ENCODE measurements at places on chromosomes 6 and 20.

- DNase-seq: no peak
These were observed 593.5 kb downstream of the MMUT start for GRCh38 chr6:48869595-48869994.

GRCh38 chr6:17022604-17023003, 79.2 kb upstream of the STMND1 start:
- no peak for DNase-seq

GRCh38 chr6:109311471-109311870, 70.8 kb downstream of the CD164 start:
- DNase-seq: no peak

DNA sequence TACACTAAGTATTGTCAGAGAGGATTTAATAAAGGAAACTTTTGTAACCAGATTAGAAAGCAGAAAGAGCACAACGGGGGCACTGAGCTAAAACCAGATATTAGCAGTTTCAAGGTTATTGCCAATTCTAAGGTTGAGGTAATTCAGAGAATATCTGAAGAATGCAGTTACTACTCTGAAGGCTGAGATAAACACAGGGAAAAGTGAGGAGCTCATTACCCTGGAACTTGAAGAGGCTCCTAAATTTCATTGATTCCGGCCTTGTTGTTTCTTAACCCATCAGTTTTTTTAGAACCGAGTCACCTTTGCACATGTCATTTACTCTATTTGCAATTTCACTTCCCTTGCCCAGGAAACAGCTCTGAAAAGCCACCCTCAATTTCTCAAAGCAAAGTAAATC, 72.4 kb upstream of the BTBD3 start:
- DNase-seq: no peak

DNA sequence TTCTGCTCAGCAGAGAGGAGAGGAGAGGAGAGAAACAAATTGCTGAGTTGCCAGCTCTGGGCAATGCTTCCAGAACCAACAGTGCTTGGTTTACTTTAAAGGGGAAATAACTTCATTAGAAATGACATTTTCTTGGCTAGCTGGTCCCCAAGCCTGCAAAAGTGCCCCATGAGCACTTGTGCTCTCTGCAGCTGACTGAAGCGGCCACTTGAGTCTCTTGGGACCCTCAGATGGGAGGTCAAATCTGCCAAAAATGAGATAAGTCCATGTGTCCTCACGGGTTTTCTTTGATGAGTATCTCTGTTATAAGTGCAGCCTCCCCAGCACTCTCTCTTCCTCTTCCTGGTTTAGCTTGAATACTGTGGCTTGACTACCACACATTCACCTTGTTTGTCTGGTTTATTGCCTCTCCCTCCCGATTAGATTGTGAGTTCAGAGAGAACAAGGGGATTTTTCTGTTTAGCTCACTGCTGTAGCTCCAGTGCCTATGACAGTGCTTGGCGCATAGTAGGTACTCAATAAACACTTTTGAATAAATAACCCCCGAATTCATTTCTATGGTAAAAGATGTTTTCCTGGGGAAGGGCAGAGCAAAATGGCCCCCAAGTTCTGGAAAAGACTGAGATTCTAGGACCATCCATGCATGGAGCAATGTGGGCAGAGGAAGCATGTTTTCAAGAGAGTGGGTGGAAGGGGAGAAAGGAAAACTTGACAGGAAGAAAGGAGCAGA, 7.0 kb upstream of the RIN2 start:
- DNase-seq: no peak

GRCh38 chr20:878511-879307, 37.4 kb downstream of the ANGPT4 start:
- no peak for DNase-seq

DNA sequence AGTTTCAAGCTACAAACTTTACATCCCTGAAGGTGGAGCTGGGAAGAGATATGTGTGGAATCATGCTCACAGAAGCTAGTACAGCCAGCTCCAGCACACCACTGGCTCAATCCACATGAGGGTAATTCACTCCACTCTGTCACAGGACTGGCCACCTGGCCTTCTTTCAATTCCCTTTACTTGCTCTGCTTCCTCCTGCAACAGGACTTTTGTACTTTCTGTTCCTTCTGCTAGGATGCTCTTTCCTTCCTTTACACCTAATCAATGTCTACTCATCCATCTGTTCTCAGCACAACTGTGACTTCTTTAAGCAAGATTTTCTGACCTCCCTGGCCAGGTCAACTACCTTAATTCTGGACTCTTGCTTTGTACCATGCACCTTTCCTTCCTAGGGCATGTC, 39.4 kb upstream of the MYB start:
- no peak for DNase-seq

DNA sequence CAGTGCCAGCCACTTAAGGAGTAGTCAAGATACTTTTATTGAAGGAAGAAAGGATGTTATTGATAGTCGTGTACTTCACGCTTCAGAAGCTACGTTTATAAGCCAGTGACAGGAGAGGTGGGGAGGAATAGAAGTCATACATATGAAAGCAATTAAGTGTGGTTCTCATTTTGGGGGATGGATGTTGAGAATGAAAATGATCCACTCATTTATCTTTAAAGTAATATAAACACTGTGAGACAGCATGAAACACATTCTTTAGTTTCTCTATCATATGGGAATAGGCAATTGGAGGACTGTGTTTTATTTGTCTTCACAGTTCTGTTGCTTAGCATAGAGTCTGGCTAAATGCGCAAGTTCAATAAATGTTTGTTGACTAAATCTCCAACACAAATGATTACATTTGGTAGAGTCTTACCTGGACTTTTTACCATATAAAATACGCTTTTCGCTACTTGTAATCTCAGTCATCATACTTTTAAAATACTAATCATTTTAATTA, 35.2 kb downstream of the AK9 start:
- DNase-seq: no peak

DNA sequence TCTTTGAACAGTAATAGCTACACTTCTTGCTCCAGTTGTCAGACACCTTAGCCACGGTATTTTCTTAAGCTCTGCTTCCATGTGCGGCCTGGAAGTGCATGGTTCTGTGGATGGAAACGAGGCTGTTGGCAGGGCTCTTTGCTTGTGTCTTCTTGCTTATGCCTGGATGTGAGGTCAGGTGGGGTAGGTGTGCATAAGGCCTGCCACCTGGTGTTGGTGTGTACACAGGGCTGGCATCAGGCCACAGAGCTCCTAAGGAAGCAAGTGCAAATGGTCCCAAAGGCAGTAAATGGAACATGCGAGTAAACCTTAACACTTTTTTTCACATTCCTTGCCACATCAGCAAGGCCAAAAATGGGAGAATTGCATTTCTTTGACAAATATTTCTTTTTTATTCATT, 158.1 kb upstream of the GMDS start:
- DNase-seq: no peak

GRCh38 chr6:107103082-107103481, 12.2 kb downstream of the BEND3 start:
- DNase-seq: no peak

GRCh38 chr20:11080781-11081377, 407.1 kb upstream of the JAG1 start:
- no peak for DNase-seq

DNA sequence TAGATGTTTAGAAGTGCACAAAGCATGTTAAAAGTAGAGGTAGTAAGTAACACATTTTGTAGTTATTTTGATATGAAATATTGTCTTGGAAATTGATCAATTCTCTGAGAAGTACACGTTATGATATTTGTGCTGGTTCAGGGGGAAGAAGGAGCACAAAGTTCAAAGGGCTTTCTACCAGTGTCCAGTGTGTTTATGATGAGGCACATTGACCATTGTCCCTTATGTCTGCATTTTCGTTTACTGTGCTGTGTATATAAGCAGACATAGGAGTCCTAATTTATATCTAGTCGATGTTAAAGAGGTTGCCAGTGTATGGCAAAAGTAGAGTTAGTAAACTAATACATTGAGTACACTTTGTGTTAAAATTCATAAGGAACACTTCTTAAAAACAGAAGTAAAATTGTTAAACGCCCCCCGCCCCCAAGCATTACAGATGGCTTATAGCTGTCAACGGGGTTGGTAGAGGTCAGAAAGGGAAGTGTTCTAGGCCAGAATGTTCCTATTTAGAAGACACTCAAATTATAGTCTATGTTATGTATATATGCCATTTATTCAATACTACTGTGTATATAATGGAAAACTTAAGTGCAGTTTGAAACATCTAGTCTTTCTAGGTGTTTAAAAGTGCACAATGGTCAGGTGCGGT, 13.3 kb upstream of the HMGN4 start:
- DNase-seq: no peak

DNA sequence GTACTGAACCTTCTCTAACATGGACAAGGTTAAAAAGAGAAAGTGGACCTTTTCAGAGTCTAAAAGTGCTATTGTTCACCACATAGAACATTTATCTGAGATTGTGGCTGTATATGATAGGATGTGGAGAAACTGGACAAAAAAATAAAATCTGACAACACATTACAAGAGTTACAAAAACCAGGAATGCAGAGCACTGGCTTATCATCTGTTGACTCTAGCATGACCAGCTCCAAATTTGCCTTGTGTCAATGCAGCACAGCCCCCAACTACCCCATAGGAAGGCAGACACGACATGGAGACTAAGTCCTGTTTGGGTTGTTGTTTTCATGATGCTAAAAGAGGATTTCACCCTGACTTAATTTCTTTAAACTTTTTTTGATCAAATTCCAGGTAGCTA, 436.9 kb upstream of the MARCKS start:
- no peak for DNase-seq

DNA sequence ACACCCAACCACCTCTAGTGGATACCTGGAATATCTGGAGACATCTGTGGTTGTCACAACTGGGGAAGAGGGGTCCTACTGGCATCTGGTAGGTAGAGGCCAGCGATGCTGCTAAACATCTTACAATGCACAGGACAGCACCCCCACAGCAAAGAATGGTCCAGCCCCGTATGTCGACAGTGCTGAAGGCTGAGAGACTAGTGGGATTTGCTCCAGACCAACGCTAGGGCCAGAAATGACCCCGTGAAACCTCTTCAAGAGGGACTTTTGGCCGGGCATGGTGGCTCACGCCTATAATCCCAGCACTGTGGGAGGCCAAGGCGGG, 7.2 kb downstream of the PREX1 start:
- no peak for DNase-seq

DNA sequence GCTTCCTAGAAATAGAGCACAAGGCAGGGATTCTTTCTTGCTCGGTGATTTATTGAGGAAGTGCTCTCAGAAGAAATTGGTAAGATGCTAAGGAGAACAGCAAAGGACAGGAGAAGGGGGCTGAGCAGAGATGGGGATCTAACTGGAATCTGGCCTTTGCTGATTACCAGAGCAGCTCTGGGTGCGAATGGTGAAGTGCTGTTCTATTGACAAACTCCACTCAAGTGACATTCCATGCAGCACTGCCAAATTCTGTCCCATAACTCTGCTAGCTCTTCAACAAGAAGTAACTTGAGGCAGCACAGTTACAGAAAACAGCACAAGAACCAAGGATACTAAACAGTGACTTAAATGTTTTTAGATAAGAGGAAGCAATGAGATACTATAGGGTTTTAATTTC, 13.8 kb upstream of the ANKEF1 start:
- DNase-seq: no peak

DNA sequence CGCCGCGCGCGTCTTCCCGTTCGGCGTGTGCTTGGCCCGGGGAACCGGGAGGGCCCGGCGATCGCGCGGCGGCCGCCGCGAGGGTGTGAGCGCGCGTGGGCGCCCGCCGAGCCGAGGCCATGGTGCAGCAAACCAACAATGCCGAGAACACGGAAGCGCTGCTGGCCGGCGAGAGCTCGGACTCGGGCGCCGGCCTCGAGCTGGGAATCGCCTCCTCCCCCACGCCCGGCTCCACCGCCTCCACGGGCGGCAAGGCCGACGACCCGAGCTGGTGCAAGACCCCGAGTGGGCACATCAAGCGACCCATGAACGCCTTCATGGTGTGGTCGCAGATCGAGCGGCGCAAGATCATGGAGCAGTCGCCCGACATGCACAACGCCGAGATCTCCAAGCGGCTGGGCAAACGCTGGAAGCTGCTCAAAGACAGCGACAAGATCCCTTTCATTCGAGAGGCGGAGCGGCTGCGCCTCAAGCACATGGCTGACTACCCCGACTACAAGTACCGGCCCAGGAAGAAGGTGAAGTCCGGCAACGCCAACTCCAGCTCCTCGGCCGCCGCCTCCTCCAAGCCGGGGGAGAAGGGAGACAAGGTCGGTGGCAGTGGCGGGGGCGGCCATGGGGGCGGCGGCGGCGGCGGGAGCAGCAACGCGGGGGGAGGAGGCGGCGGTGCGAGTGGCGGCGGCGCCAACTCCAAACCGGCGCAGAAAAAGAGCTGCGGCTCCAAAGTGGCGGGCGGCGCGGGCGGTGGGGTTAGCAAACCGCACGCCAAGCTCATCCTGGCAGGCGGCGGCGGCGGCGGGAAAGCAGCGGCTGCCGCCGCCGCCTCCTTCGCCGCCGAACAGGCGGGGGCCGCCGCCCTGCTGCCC, 1.1 kb downstream of the SOX4 start:
- DNase-seq: no peak

DNA sequence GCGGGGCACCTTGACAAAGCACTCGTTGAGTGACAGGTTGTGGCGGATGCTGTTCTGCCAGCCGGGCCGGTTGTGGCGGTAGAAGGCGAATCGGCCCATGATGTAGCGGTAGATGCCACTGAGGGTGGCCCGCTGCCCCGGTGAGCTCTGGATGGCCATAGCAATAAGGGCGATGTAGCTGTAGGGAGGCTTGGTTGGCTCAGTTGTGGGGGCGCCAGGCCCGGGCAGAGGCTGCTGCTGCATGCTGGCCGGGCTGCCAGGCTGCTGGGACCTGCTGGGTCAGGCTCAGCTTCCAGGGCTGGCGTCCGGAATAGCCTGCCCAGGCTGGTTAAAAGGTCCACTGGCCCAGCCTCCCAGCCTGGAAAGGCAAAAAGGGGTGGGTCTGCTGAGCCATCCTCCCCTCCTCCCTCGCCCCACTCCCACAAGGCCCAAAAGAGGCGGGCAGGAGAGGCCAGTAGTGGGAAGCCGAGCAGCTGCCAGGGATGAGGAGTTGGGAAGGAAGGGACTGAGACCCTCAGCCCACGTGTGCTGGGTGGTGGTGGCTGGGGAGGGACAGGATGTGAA, at the start of gene FOXS1:
TSS of gene FOXS1 (minus strand) at position 305 of the 564 bp plus-strand sequence. CDS start at position 243, 62 bp downstream.
- peak; percentile 61 for DNase-seq

- no peak for DNase-seq
These were observed 48.0 kb upstream of the PMEPA1 start for GRCh38 chr20:57757767-57758166.

DNA sequence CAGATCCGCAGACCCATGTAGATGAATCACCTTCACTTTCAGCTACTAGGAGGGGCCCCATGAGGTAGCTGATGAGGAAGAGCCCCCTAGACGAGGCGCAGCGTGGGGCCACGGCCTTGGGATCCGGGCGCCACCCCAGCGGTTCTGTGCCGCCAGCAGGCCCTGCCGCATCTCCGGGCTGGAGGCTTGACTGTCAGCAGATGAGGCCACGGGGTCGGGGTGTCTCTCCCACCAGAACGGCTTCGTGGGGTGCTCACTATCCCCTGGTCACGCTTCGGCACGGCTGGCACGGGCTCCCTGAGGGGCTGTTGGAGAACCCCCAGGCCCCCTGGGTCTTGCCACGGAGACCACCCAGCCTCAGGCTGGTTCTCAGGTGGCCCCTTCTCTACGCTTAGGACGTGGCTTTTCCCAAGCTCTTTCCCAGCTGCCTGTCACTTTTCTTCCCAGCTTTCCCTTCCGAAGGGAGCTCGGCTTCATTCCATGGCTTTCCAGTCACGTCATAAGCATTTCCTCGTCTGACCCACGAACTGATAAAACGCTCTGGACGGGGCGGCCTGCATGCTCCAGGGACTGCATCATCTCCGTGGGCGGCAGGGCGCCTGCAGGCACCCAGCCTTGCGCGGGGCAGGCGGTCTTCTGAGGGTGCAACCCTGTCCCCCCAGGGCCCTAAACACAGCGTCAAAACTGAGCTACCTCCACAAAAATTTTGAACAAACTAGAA, 85.9 kb downstream of the THBS2 start:
- no peak for DNase-seq
